ENCODE measurements at places on chromosomes 16 and 17.

GRCh38 chr16:23784811-23785447, 30.1 kb downstream of the CHP2 start:
- no peak overlapping the region for H3K4me3 ChIP-seq
- H3K36me3 ChIP-seq = no peaks in the 10 kb centered on the region
- DNase-seq = no peak
- H3K27me3 ChIP-seq = no peaks in the 10 kb centered on the region
- H3K27ac ChIP-seq = no peak overlapping the region

DNA sequence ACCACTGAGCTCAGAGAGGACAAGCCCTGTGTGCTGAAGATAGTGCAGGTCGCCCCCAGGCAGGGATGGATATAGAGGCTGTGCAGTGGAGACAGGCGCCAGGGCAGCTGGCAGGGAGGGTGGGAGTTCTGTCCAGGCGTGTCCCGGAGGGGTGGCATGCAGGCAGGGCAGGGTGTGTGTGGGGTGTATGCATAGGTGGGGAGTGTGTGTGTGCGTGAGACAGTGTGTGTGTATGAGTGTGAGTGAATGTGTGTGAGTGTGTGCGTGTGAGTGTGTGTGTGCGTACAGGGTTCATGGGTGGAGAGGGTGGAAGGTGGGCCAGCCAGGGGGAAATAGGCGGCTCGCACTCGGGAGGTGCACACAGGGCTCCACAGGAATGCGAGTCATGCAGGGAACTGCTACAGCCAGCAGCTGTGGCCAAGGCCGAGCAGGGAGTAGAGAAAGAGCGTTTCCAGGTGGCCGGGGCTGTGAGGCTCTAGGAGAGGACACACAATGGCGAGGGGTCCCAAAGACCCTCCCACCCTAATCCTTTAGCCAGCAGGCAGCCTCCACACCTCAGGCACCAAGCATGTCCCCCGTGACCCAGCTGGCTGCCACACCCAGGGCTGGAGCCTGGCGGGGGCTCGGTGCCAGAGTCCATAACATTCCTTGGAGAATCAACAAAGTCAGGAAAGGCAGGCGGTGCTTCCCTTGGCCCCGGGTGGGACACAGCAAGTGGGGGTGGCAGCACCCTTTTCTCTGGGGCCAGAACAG, 4.6 kb downstream of the PLCD3 start:
- no peaks in the 10 kb centered on the region for H3K27me3 ChIP-seq
- H3K4me1 ChIP-seq = peaks cover 64% of the 10 kb centered on the region
- no peak overlapping the region for H3K4me3 ChIP-seq
- H3K36me3 ChIP-seq = peaks cover 3% of the 10 kb centered on the region
- DNase-seq = no peak
- peak overlapping the region; percentile 59 for H3K27ac ChIP-seq

- H3K4me1 ChIP-seq = no peaks in the 10 kb centered on the region
- no peak overlapping the region for H3K27ac ChIP-seq
- DNase-seq = no peak
These were observed 20.3 kb upstream of the MC1R start for GRCh38 chr16:89898201-89898967.

- peaks cover 19% of the 10 kb centered on the region for H3K4me1 ChIP-seq
- H3K4me3 ChIP-seq = no peak overlapping the region
- no peak for DNase-seq
These were observed 7.5 kb downstream of the SRSF1 start for GRCh38 chr17:57999496-58000017.

GRCh38 chr17:67746704-67747571, 29.2 kb downstream of the NOL11 start:
- H3K27me3 ChIP-seq = 0 out of 2 replicates have a peak, but pooled peaks cover 3% of the 10 kb centered on the region
- H3K4me1 ChIP-seq = no peaks in the 10 kb centered on the region
- no peak overlapping the region for H3K4me3 ChIP-seq
- DNase-seq = no peak

DNA sequence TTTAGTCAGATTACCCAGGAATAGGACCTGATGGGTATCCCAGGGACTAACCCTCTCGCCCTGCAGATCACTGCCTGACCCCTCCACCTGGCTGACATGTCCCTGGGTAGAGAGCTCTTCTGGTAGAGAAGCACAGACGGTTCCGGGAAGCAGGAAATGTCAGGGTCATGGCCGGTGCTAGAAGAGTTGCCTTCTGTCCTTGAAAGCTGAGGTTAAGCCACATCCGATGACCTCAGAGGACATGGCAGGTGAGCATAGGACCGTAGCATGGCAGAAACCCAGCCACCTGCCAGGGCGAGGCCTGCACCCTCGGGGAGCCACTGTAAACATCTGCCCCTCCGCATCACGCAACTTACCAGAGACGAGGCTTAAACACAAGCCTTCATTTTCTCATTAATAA, 483.7 kb downstream of the SOX9 start:
- no peaks in the 10 kb centered on the region for H3K27me3 ChIP-seq
- H3K27ac ChIP-seq = no peak overlapping the region
- peaks cover 51% of the 10 kb centered on the region for H3K4me1 ChIP-seq
- no peak overlapping the region for H3K4me3 ChIP-seq

GRCh38 chr16:23535901-23536300, 21.2 kb downstream of the EARS2 start:
- peaks cover 13% of the 10 kb centered on the region for H3K4me1 ChIP-seq
- DNase-seq = no peak
- no peak overlapping the region for H3K27ac ChIP-seq
- no peaks in the 10 kb centered on the region for H3K27me3 ChIP-seq

GRCh38 chr17:2947996-2948550, 115.3 kb downstream of the OR1D5 start:
- no peak overlapping the region for H3K27ac ChIP-seq
- H3K36me3 ChIP-seq = no peaks in the 10 kb centered on the region
- no peaks in the 10 kb centered on the region for H3K27me3 ChIP-seq
- DNase-seq = no peak
- peaks cover 7% of the 10 kb centered on the region for H3K4me1 ChIP-seq

DNA sequence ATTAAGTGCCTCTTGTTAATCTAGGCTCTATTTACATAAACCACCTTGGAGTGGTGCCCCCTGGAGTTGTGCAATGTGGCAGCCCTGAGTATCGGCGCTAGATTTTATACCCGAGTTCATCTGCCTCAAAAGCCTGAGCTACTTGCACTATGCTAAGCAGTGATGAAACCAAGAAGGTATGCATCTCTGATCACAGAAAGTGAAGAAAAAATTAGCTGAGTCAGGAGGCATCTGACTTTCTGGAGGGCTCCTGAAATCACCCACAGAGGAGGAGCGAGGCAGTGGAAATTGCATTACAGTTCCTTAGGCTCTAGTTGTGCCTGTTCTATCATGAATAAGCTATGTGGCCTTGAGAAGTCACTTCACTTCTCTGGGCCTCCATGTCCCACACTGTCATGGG, 80.3 kb upstream of the PSMD7 start:
- no peaks in the 10 kb centered on the region for H3K36me3 ChIP-seq
- no peak for DNase-seq
- H3K27ac ChIP-seq = no peak overlapping the region
- no peaks in the 10 kb centered on the region for H3K27me3 ChIP-seq
- no peak overlapping the region for H3K4me3 ChIP-seq
- no peaks in the 10 kb centered on the region for H3K4me1 ChIP-seq

- H3K27ac ChIP-seq = no peak overlapping the region
- H3K4me1 ChIP-seq = peaks cover 54% of the 10 kb centered on the region
- no peak overlapping the region for H3K4me3 ChIP-seq
- H3K27me3 ChIP-seq = no peaks in the 10 kb centered on the region
These were observed 3.5 kb upstream of the WFDC1 start for GRCh38 chr16:84291226-84291625.

- no peak for DNase-seq
- H3K27me3 ChIP-seq = no peaks in the 10 kb centered on the region
- no peak overlapping the region for H3K4me3 ChIP-seq
- no peak overlapping the region for H3K27ac ChIP-seq
- H3K36me3 ChIP-seq = peaks cover 11% of the 10 kb centered on the region
These were observed 98.6 kb downstream of the WNT3 start for GRCh38 chr17:46719891-46720290.

GRCh38 chr16:8572063-8572918, 18.0 kb downstream of the TMEM114 start:
- no peak overlapping the region for H3K4me3 ChIP-seq
- peaks cover 3% of the 10 kb centered on the region for H3K27me3 ChIP-seq
- no peak for DNase-seq
- peaks cover 25% of the 10 kb centered on the region for H3K4me1 ChIP-seq

- H3K27ac ChIP-seq = no peak overlapping the region
- H3K4me3 ChIP-seq = no peak overlapping the region
- peaks cover 23% of the 10 kb centered on the region for H3K36me3 ChIP-seq
- H3K27me3 ChIP-seq = no peaks in the 10 kb centered on the region
- no peak for DNase-seq
- H3K4me1 ChIP-seq = no peaks in the 10 kb centered on the region
These were observed 14.7 kb downstream of the ST6GALNAC2 start for GRCh38 chr17:76570877-76571471.

DNA sequence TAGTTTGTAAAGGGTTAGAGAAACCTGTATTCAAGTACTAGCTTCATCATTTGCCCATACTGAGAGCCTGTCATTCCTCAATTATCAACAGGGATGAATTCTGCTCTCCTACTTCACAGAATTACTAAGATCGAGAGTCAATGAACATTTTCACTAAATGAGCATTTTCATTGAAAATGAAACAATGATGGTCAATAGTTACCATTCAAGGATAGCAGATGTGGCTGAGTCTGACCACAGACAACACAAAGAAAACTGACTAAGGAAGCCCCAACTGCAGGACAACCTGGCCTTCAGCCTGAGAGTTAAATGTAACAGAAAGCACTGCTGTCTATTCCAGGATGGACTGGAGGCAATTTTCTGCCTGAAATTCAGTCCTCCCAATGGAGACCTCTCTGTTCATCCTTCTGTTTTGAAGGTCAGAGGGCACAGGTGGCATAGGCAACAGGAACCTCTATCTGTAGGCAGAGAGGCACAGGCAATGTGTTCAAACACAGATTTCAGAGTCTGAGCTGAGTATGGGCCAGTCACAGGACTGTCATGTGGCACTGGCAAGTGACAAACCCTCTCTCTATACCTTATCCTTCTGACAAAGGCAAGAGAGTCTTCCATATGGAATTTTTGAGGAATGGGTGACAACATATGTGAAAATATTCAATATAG, 19.5 kb downstream of the TRAF4 start:
- no peak overlapping the region for H3K27ac ChIP-seq
- H3K36me3 ChIP-seq = peaks cover 49% of the 10 kb centered on the region
- H3K4me1 ChIP-seq = no peaks in the 10 kb centered on the region
- H3K27me3 ChIP-seq = no peaks in the 10 kb centered on the region
- H3K4me3 ChIP-seq = no peak overlapping the region

DNA sequence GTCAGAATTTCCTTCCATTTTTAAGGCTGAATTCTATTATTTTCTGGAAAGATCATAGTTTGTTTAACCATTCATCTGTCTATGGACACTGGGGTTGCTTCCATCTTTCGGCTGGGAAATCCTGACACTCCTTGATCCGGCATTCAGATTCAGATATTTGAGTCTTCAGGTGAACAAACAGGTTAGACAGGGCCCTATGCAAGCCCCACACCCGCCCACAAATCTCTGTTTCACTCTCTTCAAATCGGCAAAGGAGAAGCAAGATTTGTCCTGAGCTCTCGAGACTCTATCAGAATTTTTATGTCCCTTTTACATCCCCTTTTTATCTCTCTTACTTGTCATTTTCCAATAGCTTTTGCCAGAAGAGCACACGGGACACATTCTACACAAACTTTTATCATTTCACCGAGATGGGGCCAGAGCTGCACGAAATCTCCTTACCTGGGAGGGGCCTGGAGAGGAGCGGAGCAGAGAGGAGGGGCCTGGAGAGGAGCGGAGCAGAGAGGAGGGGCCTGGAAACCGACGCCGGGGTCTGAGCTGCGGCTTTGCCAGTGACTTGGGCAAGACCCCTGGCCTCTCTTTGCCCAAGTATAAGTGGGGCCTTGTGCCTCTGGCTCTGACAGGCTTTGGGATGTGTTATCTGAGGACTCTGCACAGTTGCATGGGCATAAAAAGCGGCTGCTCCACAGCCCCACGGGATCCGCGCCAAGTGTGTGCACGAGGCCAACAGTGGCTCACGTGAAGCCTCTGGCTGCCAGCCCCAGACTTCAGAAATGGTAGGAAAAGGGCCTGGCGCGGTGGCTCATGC, 54.3 kb upstream of the RBFOX3 start:
- peaks cover 88% of the 10 kb centered on the region for H3K27me3 ChIP-seq
- no peaks in the 10 kb centered on the region for H3K36me3 ChIP-seq

GRCh38 chr17:56141046-56141839, 12.0 kb upstream of the ANKFN1 start:
- no peak overlapping the region for H3K4me3 ChIP-seq
- no peaks in the 10 kb centered on the region for H3K4me1 ChIP-seq
- H3K27me3 ChIP-seq = no peaks in the 10 kb centered on the region
- H3K36me3 ChIP-seq = no peaks in the 10 kb centered on the region
- no peak for DNase-seq
- no peak overlapping the region for H3K27ac ChIP-seq

GRCh38 chr17:75910699-75911098, 6.0 kb upstream of the MRPL38 start:
- no peak overlapping the region for H3K27ac ChIP-seq
- no peak for DNase-seq
- peaks cover 8% of the 10 kb centered on the region for H3K36me3 ChIP-seq
- H3K4me1 ChIP-seq = peaks cover 8% of the 10 kb centered on the region
- no peaks in the 10 kb centered on the region for H3K27me3 ChIP-seq

- no peak overlapping the region for H3K4me3 ChIP-seq
- H3K4me1 ChIP-seq = no peaks in the 10 kb centered on the region
- no peaks in the 10 kb centered on the region for H3K36me3 ChIP-seq
- H3K27ac ChIP-seq = no peak overlapping the region
- DNase-seq = no peak
These were observed 32.5 kb upstream of the ARHGAP44 start for GRCh38 chr17:12756786-12757185.

GRCh38 chr16:69613378-69614154, 47.8 kb downstream of the NFAT5 start:
- H3K4me1 ChIP-seq = peaks cover 23% of the 10 kb centered on the region
- H3K36me3 ChIP-seq = peaks cover 7% of the 10 kb centered on the region
- H3K4me3 ChIP-seq = no peak overlapping the region
- no peak overlapping the region for H3K27ac ChIP-seq
- H3K27me3 ChIP-seq = no peaks in the 10 kb centered on the region

DNA sequence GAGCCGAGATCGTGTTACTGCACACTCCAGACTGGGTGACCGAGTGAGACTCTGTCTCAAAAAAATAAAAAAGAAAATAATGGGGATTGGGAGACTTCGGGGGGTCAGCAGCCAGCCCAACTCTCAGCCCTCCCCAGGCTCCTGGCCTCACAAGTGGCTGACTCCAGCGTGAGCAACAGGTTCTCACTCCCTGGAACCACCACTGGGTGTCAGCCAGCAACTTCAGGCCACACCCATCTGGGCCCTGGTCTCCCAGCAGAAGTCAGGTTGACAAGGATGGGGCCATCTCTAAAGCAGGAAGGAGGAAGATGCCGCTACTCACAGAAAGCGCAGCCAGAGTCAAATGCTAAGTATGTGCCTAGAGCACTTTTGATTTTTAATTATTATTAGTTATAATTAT, 139.4 kb downstream of the C16orf78 start:
- no peak for DNase-seq
- no peak overlapping the region for H3K4me3 ChIP-seq
- no peaks in the 10 kb centered on the region for H3K36me3 ChIP-seq

Measured in SJSA1 (cell line).